Urinary bladder (tissue), 4 donors: ENCODE measurements at places on chromosomes 5 and 9. TPM values are rescaled to one million over a fixed set of nuclear protein-coding genes. Genes with fewer than 3 reads are reported as not detected.

Gene PCDHGA7
- 1.9 TPM for polyA plus RNA-seq

Gene ANKRD34B
- polyA plus RNA-seq: not detected

Gene GPR21
- polyA plus RNA-seq: not detected

Gene CRHBP
- polyA plus RNA-seq: 0.94 TPM

Gene ZNF300
- 3.7 TPM for polyA plus RNA-seq

Gene CBY3
- 0.11 TPM for polyA plus RNA-seq

Gene FOXD4
- polyA plus RNA-seq: 0.19 TPM

Gene KCTD16
- polyA plus RNA-seq: 0.06 TPM

Gene NR6A1
- 0.29 TPM for polyA plus RNA-seq

Gene OGN
- polyA plus RNA-seq: 19.5 TPM

Gene OLFML2A
- polyA plus RNA-seq: 36.8 TPM

Gene SAPCD2
- 0.63 TPM for polyA plus RNA-seq

Gene CPLANE1
- 5.3 TPM for polyA plus RNA-seq

Gene CDH9
- polyA plus RNA-seq: not detected

Gene NXNL2
- polyA plus RNA-seq: 0.85 TPM

Gene AIF1L
- 8.9 TPM for polyA plus RNA-seq

Gene NEUROG1
- polyA plus RNA-seq: not detected

Gene LRRTM2
- 0.14 TPM for polyA plus RNA-seq

Gene PPP6C
- polyA plus RNA-seq: 20.8 TPM

Gene PRDM9
- polyA plus RNA-seq: not detected

Gene INSL4
- not detected for polyA plus RNA-seq

Gene EGFLAM
- 6.9 TPM for polyA plus RNA-seq

Gene MPDZ
- polyA plus RNA-seq: 31.6 TPM

Gene CCL21
- polyA plus RNA-seq: 60.4 TPM

Gene PCDHGB6
- polyA plus RNA-seq: 5.0 TPM

Gene PHF24
- 0.18 TPM for polyA plus RNA-seq

Gene PIP5KL1
- polyA plus RNA-seq: 1.4 TPM

Gene FGF1
- polyA plus RNA-seq: 0.58 TPM

Gene MZB1
- 0.56 TPM for polyA plus RNA-seq

Gene TMEM174
- not detected for polyA plus RNA-seq

Gene TEX48
- polyA plus RNA-seq: not detected

Gene SPATA31C1
- not detected for polyA plus RNA-seq

Gene INSL6
- not detected for polyA plus RNA-seq

Gene NME5
- 1.7 TPM for polyA plus RNA-seq

Gene ROPN1L
- polyA plus RNA-seq: 0.72 TPM

Gene TAF11L14
- polyA plus RNA-seq: not detected

Gene FLT4
- 8.4 TPM for polyA plus RNA-seq

Gene LRRC19
- polyA plus RNA-seq: not detected

Gene PALM2AKAP2
- polyA plus RNA-seq: 1.3 TPM

Gene PCYOX1L
- polyA plus RNA-seq: 7.8 TPM

Gene GFI1B
- polyA plus RNA-seq: 0.04 TPM

Gene SHC3
- 1.6 TPM for polyA plus RNA-seq
